Fibroblast of the conjunctiva (primary cell): ENCODE measurements at places on chromosomes 4 and X.

GRCh38 chr4:52862639-52863161, 583 bp downstream of the RASL11B start:
- no peak for DNase-seq

DNA sequence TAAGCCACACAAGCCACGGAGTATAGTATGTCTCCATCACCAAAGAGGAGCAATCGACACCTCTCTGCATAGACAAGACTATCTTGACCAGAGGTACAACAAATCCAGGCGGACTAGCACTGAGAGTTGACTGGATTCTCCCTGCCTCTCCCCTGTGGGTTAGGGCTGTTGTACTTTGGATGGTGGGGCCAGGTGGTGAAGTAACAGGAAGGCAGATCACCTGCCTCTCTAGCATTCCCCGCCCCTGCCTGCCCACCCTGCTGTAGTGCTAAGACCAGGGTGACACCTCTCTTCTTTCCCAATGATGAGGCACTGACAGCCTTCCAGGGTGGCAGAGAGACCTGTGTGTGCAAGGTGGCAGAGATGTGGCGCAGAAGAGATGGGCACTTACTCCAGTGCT, 47.5 kb upstream of the TRIM2 start:
- no peak for DNase-seq

DNA sequence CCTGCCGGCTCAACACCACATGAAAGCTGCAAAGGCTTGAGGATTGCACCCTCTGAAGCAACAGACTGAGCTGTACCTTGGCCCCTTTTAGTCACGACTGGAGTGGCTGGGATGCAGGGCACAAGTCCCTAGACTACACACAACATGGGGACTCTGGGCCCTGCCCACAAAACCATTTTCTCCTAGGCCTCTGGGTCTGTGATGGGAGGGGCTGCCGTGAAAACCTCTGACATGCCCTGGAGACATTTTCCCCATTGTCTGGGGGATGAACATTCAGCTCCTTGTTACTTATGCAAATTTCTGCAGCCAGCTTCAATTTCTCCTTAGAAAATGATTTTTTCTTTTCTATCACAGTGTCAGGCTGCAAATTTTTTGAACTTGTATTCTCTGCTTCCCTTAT, 123.5 kb upstream of the SMARCAD1 start:
- no peak for DNase-seq

DNA sequence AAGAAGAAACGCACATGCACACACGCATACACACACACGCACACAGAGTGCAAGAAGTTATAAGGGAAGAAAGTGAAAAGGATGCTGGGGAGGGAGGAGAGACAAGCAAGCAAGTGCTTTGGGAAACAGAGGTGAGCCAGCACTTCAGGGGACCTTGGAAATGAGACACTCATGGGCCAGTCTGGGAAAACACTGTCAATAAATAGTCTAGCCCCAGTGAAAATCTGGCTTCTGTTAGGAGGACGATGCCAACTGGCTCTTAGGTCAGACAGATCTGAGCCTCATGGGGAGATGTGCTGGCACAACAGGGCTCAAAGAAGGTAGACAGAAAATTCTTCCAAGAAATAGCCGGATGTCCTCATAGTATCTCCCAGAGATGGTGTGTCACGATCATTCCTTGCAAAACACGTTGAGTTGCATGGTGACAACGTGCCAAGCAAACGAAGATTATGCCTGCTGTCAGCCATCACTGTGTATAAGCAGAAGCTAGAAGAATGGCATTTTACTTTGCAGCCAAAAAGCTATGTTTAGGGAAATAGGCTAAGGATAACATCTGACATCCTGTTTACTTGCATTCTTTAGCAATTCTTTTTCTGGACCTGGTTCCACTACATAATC, 557 bp upstream of the ARHGEF6 start:
- no peak for DNase-seq

GRCh38 chr4:185896817-185897488, 85.0 kb upstream of the SORBS2 start:
- no peak for DNase-seq

DNA sequence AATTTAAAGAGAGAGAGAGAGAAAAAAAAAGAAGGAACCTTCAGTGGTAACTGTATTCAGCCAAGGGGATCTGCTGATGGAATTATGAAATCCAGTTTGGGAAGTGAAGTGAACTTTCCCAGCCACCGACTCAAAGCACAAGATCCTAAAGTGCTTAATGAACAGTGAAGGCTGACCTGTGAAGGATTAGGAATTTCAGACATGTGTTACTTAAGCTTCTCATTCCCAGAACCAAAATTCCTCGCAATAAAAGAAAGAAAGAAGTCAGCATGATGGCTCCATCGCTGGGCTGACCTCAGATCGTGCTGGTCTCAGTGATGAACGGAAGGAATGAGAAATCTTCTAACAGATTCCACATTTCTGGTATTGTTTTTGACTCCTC, 135.2 kb downstream of the ARSF start:
- DNase-seq: no peak

DNA sequence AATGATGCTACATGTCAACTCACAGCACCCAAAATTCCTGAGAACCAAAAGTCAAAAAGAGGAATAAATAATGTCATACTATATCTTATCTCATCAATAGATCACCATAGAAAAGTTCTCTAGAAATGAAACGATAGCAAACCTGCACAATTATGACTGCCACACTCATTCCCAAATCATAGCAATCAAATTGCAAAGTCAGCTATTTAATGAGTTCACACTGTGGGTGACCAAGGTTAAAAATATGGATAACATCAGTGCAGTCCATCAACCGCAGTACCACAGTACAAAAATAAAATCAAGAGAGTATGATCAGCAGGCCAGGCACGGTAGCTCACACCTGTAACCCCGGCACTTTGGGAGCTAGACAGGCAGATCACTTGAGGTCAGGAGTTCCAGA, 62.3 kb downstream of the ATRX start:
- no peak for DNase-seq

- DNase-seq: no peak
Measured at GRCh38 chr4:185002784-185003183, 15.5 kb upstream of the HELT start.

DNA sequence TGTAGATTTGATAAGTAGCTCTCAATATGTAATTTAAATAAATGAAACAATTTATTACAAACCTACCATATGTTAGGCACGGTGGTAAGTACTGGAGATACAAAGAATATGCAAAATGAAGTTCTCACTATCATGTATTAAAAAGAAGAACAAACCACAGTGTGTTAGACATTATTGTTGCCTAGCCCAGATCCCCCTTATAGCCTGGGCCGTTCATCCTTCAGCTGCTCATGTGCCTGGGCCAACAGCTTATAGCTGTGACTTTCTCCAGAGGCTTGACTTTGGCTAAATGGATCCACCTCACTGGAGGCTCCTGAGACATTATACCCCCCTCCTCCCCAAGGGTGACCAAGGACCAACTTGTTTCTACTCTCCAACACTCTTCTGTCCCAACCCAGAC, 29.8 kb upstream of the CCNG2 start:
- DNase-seq: no peak

- no peak for DNase-seq
Measured at GRCh38 chr4:71769434-71769833, 14.4 kb downstream of the GC start.

DNA sequence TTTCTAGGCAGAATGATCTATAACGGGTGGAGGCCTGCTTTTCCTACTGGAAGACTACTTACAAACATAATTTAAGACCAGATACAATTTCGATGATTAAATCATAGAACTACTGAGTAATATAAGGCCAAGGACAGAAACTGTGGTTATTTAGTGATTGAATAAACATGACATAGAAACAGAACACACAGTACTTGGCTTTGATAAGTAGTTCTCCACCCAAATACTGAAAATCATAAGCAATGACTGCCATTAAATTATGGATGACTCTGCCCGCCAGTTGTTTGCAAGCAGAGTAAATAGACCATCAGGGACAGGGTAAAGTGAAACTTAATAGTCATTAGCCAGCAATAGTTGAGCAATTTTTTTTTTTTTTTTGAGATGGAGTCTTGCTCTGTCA, 17.2 kb upstream of the SMIM14 start:
- DNase-seq: peak; percentile 34

GRCh38 chr4:24837336-24837735, 42.0 kb downstream of the SOD3 start:
- DNase-seq: no peak

GRCh38 chr4:88969271-88969670, 87.7 kb downstream of the FAM13A start:
- DNase-seq: no peak

DNA sequence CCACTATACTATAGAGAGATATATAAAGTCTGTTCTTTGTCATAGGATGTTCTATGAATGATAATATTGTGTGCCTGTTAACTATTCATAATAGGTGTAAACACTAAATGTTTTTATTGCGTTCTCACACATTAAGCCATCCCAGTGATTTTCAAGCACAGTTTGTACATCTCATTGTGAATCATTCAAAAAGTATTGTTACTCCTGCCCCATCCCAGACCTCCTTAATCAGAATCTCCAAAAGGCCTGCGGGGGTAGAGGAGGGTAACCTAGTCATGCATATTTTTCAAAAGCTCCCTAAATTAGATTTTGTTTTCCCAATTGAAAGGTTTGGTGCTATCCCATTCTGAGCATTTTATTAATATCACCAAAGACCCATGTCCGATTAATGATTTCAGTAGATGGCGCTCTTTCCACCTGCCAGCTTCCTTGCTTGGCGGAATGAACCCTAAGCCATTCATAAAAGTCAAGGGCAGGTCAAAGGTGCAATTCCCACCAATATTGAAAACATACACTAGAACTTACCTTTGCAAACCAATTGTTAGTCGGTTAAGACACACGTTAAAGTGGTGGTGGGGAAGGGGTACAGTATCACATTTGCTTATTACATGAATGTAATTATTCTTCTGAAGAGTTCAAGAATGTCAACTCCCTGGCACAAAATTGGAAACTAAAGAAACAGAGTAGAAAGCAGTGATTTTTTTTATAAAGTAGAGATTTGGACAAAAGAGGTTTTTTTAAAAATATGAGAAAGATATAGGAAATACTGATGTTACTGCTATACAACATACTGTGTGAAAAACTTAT, 5.8 kb upstream of the TET2 start:
- DNase-seq: no peak

DNA sequence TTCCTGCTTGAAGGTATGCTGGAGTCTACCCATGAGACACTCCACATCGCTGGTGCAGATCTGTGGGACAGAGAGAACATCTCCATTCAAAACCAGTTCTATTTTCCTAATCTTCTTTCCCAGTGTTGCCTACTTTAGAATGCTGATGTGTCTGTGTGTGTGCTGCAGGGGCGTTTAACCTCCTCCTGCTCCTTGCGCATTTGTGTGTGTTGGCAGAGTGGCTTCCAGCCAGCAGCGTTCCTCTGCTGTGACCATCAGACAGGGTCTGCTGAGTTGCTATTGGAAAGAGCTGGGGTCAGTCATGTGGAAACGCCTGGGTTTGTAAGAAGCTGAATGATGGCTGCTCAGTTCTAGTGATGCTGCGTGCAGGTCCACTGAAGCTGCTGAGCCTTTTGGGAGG, 223.6 kb downstream of the RBMX2 start:
- DNase-seq: no peak

DNA sequence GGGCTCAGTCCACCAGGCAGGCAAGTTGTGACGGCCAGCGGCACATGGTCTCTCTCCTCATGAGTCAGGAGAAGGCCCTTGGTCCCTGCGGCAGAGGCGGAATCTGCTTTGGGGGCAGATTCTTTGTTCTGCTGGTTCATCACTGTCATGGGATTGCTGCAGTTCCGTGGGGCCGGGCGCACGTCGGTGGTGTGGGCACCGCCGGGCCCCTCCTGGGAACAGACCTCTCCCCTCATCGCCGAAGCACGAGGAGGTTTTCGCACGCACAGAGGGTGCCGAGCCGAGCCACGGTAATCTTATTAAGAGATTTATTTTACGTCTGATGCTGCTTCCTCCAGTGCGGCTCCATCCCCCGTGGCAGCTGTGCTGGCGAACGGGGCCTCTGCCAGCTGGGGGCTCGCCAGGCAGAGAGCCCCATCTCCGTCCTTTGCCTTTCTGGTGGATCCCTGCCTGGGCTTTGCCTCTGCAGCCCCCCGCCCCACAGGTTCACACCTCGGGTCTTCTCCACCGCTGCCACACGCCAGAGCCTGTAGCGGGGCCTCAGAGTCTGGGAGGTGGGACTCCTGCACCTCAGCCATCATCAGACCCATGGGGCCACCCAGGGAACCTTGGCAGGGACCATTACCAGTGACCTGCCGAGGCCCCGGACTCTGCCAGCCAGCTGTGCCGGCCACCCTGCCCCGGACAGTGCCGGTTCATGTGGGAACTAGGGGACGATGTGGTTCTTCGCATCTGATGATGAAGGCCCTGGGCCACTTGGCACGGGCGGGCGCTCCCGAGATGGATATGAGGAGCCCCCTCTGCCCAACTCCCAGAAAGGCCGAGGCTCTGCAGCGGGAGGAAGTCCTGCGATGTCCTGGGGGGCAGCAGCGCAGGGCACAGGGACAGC, 86.7 kb upstream of the NKX1-1 start:
- no peak for DNase-seq

DNA sequence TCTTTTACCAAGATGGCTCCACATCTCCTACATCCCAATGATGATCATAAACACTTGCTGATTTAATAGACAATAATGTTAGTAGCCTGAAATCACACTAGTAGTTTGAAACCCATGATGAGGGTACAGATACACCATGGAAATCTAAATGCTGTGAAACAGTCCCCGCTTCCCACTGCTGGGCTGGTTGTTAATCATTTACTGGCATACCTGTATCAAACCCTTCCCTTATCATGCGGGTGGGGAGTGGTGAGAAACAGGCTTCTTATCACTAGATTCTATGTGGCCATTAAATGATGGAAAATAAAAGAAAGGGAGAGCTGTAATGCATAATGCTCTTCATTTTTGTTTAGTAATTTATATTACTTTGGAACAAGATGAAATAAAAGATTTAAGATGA, 21.9 kb downstream of the MAOA start:
- DNase-seq: no peak

GRCh38 chr4:42293967-42294813, 103.1 kb upstream of the SHISA3 start:
- DNase-seq: no peak

DNA sequence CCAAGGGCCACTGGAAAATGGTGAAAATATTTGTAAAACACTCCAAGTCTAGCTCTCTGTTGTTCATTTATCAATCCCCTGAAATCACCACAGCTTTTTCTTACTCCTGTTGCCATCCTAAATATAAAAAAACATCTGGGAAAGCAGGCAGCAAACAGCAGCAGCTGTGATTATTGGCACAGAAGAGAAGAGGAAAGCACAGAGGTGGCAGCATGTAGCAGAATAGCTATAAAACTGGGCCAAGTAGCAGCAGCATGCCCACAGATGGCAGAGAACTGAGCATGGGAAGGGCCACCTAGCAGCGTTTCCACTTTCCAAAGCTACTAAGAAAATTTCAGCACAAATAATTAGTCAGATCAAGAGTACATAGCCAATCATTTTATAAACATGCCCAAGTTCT, 307.2 kb downstream of the SLC7A11 start:
- no peak for DNase-seq

DNA sequence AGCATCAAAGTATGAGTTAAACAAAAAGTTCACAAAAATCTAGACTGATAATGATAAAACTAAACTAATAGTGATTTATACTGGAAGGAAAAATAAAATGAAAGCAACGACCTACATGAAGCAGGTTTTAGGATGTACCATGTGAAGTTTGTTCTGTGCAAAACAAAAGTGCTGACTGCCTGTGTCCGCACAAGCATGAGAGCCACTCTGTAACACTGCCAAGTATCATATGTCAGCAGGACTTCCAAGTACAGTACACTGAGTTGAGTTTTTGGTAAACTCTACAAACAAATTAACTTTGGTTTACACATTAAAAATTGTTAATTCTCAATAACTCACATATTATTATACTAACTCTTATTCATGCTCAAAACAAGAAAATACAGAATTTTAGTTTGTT, 459.0 kb downstream of the PDGFC start:
- DNase-seq: peak; percentile 28

- DNase-seq: no peak
Measured at GRCh38 chr4:40934676-40935075, 184.9 kb downstream of the NSUN7 start.
